Stimulated activated CD4-positive, alpha-beta T cell treated with anti-CD3 and anti-CD28 coated beads, Interleukin-4, amount 100 ng/mL, for 24 hours (primary cell): ENCODE measurements at places on chromosomes 4 and X.

DNA sequence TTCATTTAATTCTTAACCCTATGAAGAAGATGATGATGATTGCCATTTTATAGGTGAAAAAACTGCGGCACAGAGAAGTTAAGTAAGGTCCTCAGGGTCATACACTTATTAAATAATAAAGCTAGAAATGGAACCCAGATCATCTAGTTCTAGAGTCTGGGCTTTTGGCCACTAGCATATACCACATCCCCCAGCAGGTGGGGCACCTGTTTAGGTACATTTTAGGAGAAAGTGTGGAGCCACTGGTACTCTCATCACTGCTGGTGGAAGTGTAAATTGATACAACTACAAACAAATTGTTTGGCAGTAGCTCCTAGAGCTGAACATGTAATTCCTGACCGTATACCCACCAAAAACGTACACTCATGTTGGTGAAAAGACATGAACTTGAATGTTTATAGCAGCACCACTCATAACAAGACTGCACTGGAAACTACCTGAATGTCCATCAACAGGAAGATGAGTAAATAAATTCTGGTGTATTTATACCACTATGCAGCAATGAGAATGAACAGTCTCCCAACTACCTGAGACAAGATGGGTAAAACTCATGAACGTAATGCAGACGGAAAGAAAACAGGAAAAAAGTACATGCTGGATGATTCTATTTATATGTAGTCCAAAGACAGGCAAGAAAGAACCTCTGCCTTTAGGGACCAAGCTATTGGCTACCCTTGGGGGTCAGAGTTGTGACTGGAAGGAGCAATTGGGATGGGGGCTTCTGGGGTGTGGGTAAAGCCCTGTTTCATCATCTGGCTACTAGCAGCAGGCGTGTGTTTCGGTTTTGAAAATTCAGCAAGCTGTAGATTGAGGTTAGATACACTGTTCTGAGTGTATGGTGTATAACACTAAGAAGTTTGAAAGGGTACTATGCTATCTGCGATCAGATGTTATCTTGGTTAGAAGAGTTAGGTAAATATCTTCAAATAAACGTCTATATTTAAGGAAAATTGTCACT, 72.3 kb upstream of the ADGRG2 start:
- DNase-seq = no peak

DNA sequence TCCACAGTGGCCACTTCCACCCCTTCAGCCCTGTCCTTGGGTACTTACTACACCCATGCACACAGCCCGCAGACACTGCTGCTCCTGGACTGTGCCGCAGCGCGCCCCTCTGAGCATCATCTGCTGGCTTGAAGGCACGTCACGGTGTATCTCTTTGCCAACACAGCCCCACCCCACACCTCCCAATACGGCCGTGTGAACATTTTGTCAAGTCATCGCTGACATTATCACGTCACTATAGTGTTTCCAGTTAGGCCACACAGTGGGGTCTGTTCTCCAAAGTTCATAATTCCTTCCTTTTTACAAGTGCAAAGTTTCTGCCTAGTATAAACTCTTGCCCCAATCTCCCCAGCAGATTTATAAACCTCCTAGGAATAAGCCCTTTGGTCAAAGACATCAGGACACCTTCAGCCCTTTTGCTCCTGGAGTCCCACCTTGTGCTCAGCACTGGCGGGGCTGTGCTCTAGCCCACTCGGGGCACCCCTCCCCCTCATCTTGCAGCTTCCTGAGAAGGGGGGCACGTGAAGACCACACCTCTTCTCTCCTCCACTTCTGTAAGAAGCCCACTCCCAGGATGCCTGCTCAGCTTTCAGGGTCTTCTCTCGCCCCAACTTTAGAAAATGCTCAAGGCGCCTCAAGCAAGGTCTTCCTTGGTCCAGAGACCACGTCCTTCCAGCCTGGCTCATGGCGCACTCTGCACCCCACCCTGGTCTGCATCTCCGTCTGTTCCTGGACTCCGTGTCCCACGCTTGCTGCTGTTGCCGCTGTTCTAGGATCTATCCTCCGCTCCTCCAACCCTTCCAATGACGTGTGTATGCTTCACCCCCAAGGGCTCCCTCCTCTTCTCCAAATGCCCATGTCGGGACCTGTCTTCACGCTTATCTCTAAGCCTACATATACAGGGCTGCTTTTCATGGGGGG, 7.2 kb downstream of the FAM53A start:
- no peak for DNase-seq

GRCh38 chrX:19017271-19017670, 33.4 kb upstream of the PHKA2 start:
- DNase-seq = no peak

GRCh38 chr4:63122955-63123354, 1286.3 kb downstream of the TECRL start:
- DNase-seq = no peak

DNA sequence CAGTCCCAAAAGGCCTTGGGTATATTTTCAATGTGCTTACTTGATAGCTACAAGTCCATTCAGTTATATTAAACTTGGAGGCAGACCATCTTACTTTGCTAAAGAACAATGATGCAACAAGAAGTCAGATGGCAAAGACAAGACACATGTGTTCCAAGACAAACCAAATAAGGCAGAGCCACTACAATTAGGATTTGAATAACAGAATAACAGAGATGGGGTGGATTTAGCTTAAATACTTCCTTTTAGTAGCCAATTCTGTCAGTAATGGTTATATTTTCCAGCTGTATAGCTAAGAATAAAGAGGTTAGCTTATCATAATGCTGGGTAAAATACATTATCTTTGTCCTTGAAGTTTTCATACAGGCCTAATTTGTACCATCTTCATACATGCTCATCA, 37.7 kb upstream of the FRAS1 start:
- no peak for DNase-seq

GRCh38 chrX:23786268-23786815, 3.4 kb downstream of the SAT1 start:
- DNase-seq = no peak

- DNase-seq = no peak
Measured at GRCh38 chr4:104811727-104812126, 317.0 kb upstream of the CXXC4 start.

DNA sequence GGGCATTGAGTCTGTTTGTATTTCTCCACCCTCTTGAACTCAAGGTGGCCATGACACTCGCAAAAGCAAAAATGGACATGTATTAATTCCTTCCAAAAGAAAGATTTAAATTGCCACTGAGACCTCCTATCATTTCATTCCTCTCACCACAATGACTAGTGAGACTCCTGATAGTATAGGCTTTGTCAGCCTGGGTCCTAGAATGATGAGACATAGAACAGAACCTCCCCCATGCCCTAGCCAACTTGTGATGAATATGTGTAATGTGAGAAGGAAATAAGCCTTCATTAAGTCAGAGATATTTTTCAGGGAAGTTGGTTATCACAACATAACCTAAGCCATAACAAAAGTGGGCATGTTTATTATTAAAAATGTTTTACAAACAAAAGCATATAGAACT, 62.5 kb downstream of the ASB9 start:
- peak; percentile 18 for DNase-seq

GRCh38 chr4:168131196-168131595, 38.9 kb downstream of the ANXA10 start:
- no peak for DNase-seq

DNA sequence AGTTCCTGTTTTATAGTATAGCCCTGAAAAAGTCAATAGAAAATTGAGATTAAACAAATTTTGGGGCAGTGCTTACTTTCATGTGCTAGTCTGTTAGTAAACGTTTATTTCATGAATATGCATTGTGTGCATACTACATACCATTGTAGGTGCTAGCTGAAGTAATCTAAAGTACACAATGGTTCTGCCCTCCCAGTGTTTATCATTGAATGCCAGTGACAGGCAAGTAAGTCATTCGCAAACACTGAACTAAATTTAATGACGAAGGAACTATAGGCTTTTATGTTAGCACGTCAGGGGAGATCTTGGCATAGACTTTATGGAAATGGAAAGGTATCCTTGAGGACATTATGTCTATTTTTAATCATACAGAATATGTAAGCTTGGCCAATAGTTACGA, 426.9 kb upstream of the EPHA5 start:
- DNase-seq = no peak

DNA sequence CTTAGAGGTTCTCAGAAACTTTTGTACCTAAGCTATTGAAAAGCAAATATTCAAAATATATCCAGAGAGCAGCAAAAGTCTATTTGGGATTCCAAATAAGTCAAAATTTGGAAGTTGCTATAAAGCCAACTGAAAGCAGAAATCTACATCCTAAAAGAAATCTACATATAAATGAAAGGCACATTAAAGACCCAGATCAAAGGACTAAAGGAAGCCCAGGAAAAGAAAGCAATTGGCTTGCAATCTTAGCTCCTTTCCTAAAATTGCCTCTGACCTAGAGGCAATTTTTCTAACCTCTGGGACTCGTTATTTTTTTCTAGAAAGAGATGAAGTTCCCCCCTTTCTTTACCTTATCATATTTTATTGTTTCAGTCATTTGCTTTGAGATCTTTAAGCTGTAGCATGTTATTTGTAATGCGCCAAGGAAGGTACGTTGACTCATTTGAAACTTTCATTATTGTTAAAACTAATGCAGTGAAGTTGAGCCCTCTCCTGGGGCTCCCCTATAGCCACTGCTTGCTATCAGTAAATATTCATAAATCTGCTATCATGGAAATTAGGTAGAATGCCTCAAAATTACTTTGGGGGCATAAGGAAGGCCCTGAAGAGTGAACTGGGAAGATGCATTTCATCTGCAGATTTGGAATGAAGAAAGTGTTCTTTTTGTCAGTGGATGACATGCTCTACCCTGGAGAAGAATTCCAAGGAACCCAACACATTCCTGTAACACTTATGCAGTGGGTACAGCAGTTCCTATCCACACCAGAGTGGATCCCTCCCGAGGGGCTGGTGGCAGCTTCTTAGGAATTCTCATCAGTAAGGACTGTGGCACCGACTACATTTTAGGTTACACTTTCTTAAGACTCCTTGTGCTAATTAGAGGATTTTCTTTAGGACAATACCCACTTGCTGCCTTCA, 177.8 kb upstream of the IGFBP7 start:
- DNase-seq = no peak

DNA sequence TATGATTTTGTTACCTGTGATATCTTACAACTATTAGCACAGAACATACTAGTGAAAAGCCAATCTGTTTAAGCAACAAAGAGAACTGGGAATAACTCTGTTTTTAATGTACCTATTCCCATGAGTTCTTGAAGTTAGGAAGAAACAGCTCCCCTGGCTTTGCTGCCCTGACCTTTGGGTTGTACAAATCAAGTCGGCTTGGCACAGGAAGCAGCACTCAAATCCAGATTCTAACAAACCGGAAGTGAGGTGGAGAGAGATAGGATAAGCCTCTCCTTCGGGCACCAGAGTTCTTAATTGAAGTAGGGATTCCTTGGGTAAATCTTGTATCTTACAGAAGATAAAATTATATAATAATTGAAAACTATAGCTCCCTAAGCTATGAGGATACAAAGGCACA, 144.8 kb upstream of the CPEB2 start:
- no peak for DNase-seq

- DNase-seq = peak; percentile 75
Measured at GRCh38 chr4:40056716-40057585, at the start of gene N4BP2. TSS of gene N4BP2 (plus strand) at chr4:40056850. CDS start at chr4:40097341, 40,491 bp downstream.

GRCh38 chrX:12657881-12658280, 133.3 kb upstream of the PRPS2 start:
- no peak for DNase-seq
